AG08395 (cell line): ENCODE measurements at places on chromosomes 1 and 21.

DNA sequence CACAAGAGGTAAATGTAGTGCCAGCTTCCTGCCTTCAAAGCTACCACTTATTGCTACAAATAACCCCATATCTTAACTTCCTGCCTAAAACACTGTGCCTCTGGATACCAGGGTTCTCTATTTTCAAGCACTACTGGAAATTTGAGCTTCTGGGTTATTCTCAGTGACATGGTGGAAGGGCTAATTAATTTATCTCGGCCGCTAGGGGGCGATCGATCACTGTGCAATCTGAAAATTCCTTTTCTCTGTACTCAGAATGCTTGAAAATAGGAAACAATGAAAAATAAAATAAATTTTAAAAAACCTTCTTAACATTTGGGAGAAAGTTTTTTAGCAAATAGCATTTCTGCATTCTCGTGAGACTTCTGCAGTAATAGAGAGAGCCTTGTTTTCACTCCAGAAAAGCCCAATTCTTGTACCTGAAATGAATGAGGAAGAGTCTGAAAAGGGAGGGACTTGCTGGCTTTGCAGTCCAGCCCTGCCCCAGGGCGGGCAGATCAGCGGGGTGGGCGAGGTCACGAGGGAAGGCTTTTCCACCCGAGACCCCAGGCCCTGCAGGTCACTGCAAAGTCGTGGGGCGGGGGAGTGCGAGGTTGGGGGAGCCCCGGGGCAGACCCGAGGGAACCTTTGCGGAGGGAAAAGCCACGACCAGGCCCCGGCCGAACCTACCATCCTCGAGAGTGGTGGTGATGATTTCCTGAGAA is 276.7 kb downstream of the PCP4 start:
- DNase-seq: peak; percentile 52

- no peak for DNase-seq
Observed at GRCh38 chr21:43284238-43284637, 115.4 kb downstream of the CRYAA start.

GRCh38 chr1:232557502-232558191 is 72.3 kb downstream of the SIPA1L2 start:
- no peak for DNase-seq

DNA sequence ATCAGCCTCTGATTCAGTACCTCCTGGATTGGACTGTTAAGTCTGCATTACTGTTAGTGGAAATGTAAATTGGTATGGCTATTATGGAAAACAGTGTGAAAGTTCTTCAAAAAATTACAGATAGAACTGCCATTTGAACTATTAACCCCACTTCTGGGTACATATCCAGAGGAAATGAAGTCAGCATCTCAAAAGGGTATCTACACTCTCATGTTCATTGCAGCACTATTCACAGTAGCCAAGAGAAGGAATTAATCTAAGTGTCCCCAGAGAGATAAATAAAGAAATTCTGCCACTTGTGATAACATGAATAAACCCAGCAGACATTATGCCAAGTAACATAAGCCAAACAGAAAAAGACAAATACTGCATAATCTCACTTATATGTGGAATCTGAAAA is 676.0 kb downstream of the PLA2G4A start:
- no peak for DNase-seq

DNA sequence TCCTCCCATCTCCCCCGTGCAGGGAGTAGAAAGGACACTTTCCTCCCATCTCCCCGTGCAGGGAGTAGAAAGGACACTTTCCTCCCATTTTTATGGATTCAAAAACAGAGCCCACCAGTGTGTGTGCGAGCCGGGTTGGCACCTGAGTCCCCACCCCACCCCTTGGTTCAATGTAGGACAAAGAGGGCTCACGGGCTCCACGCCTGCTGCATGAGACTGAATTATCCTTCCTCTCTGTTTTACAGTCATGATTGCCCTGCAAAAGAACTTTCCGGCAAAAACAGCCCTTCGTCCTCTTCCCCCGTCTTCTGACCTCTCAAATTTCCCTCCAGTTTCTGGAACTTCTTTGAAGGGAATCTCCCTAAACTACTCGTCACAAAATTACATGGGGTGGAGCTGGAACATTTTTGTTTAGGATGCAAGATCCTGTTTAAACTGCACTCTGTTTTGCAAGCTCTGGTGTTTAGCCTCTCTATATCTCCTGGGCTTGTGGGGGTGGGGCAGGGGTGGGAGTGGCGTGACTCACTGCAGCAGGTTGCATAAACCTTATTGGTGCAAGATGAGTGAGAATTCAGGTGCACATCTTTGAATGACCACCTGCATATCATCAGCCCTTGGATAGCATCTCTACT is 99.8 kb downstream of the PSMG1 start:
- DNase-seq: no peak

GRCh38 chr1:226736908-226737818 is 1.9 kb downstream of the ITPKB start:
- peak; percentile 45 for DNase-seq

DNA sequence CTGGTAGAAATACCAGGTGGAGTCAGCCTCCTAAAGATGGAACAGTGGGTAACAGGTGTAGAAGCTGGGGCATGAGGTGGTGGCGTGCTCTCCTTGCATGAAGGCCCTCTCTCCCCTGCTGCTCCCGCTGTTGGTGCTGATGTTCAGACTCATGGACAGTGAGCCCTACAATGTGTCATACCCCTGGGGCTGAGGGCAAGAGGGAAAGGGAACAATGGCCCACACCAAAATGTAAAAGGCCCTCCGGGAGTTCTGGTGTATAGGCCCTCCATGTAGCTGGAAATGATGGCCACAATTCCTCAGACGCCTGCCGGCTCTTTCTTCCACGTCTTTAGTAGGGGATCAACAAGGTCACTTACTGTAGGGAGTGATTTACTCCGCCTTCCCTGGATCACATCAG is 194.9 kb downstream of the DYRK1A start:
- DNase-seq: no peak

GRCh38 chr1:58629031-58629462 is 52.0 kb upstream of the TACSTD2 start:
- DNase-seq: peak; percentile 37

- peak; percentile 50 for DNase-seq
Observed at GRCh38 chr1:54967372-54967771, 13.1 kb upstream of the TMEM61 start.

GRCh38 chr1:156097499-156098178 is 15.4 kb upstream of the MEX3A start:
- DNase-seq: no peak

DNA sequence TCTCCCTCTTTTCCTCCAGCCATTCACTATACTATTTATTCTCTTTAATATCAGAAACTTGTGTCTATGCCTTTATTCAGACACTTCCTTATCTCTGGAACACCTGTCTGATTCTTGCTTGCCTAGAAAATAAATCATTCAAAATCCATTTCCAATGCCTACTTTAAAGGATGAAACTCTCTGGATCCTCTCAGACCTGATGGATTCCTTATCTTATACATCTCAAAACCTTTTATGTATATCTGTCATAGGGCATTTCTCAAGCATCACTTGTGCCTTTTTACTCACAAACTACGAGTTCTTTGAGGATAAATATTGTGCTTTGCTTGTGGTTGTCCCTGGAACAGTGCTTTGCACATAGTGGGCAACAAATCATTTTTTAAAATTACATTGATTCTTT is 3.8 kb upstream of the ATP6V1G3 start:
- no peak for DNase-seq

- no peak for DNase-seq
Observed at GRCh38 chr1:193588311-193589082, 402.1 kb upstream of the B3GALT2 start.

GRCh38 chr1:82483146-82483545 is 682.4 kb downstream of the ADGRL2 start:
- DNase-seq: no peak

GRCh38 chr1:30933874-30934252 is 25.3 kb upstream of the SDC3 start:
- peak; percentile 83 for DNase-seq

GRCh38 chr1:109887884-109888283 is 22.8 kb upstream of the CSF1 start:
- DNase-seq: no peak

GRCh38 chr1:74237787-74238186 is 2.6 kb downstream of the TNNI3K start:
- DNase-seq: no peak

DNA sequence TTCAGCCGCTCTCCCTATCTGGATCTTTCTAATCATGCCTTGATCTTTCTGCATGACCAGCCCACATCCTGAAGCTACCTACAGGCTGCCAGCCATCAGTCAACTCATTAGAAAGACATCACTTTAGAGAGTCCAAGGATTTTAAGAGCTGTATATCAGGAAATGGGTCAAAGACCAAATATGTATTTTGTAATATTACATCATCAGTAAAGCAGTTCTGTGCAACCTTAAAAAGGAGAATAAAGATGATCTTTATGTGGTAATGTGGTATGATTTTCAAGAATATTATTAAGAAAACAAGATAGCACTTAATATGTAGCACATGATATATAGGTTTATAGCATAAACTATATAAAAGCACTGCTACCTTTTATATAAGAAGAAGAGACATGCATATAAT is 47.6 kb downstream of the SLC30A7 start:
- no peak for DNase-seq

GRCh38 chr1:117783606-117784396 is 145.6 kb downstream of the GDAP2 start:
- DNase-seq: peak; percentile 28

GRCh38 chr1:65467536-65467935 is 47.1 kb downstream of the LEPR start:
- no peak for DNase-seq

GRCh38 chr1:229127301-229127700 is 143.6 kb upstream of the RAB4A start:
- DNase-seq: no peak

DNA sequence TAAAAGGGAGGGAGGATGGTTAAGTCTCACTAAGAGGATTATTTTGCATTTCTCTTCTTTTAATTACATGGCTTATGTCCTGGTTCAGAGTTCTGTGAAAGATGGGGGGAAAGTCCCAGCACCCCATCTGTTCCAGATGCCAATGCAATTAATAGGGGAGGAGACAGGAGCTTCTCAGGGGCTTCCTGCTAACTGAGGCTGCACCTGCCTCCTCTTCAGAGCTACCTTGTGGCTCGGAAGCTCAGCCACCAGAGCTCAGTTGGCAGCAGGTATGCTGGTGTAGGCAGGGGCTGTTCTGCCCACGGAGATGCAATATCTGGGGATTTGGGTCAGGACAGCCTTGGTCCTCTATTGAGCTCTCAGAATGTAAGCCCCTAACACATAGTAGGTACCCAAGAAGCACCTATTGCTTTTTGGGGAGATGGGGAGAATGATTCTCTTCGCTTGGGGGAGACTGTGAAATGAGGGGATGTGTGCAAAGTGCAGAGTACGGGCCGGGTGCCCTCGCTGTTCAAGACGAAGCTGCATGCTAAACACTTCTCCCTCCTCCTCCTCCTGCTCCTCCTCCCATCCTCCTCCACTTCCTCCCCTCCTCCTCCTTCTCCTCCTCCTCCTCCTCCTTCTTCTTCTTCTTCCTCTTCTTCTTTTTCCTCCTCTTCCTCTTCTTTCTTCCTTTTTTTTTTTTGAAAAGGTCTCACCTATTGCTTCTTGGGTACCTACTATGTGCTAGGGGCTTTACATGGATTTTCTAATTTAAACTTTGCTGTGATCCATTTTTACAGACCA is 279.0 kb downstream of the PTPRU start:
- no peak for DNase-seq

GRCh38 chr1:89041119-89041641 is 18.5 kb upstream of the GBP3 start:
- DNase-seq: peak; percentile 18

GRCh38 chr1:9435854-9436640 is 103.2 kb upstream of the SLC25A33 start:
- DNase-seq: no peak

DNA sequence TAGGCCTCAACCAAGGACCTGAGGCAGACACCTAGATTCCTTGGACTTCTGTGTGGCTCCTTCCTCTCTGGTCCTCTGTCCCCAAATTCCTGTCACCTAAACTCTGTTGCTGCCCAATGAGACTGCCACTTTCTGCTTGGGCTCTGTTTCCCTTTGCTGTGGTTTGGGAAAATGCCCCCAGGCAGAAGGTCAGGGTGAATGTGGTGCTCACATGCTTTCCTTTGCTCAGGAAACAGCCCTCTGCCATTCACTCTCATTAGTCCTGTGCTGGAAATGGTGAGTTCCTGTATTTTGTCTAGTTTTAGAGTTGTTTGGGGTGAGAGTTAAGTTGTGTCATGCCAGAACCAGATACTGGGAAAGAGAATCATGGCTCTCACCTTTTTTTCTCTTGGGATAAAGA is 22.7 kb upstream of the SHE start:
- DNase-seq: no peak

DNA sequence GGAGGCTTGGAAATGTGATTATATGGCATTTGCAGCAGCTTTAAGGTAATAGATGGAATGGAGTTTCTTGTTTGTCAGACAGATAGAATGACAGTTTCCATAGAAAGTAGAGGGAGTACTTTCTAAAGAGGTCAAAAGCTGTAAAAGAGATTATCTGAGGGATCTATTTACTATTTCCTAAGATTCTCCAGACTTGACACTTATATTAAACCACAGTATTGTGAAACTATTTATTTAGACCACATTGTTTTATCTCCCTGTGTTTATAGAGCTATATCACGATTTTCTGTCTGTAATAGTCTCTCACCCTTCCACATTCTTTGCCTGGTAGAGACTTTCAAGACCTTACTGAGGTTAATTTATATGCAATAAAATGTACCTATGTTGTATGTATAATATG is 66.7 kb downstream of the MAN1A2 start:
- no peak for DNase-seq
